Stimulated activated CD8-positive, alpha-beta memory T cell treated with anti-CD3 and anti-CD28 coated beads, Interleukin-7, amount 100 ng/mL, for 4 hours (primary cell): ENCODE measurements at places on chromosomes 11 and 22.

DNA sequence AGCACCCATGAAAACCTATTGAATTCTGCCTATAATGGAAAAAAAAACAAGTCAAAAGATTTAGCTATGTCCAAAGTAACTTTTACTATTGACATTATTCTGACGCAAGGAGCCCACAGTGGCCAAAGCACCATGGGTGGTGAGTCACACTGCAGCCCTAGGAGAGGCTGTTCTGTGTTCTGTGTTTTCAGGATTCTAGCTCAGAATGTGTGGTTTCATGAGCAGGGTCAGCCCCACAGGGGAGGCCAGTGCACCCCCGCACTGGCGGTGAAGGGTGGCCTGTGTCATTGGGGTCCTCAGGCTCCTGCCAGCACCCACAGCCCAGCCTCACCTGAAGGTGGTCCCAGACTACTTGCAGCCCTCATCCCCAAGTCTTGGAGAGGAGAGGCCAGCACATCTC, 112.2 kb downstream of the BRD1 start:
- no peak for DNase-seq

DNA sequence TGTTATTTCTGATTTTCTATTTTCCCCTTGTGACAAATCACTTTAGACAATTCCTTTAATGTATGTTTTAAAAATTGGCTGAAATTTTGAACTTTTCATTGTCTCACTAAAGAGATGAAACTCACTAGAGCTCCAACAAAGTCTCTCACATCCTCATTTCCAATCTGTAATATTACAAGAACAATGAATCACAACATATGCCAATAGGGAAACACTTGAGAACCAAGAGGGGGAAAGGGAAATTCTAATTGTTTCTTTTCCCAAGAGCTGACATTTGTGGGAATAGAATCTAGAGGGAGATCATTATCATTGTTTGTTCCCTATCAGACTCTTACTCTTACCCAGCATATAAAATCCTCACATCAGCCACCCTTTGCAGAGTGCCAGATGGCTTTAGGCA, 28.2 kb downstream of the OR10D3 start:
- no peak for DNase-seq

DNA sequence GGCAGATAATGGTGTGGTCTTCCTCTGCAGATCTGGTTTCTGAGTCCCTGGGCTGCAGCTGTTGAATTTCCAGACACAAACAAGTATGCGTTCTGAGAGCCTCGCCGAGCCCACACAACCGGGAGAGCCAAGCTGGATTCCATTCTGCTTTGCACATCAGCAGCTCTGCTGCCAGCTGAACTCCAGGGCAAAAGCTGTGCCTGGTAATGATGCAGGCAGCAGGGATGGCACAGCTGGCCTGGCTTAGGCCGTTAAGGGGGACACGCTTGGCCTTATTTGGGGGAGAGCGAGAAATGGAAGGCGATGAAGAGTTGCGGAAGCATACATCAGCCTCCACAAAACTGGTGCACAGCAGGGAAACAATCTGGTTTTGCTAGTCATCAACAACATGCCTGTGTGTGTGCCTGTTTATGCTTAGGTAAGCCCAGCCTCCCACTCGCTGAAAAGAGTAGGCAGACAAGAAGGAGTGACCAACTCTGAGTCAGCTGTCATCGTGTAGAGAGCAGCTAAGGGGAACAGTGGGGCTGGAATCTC, 25.1 kb downstream of the ADAMTS8 start:
- no peak for DNase-seq

DNA sequence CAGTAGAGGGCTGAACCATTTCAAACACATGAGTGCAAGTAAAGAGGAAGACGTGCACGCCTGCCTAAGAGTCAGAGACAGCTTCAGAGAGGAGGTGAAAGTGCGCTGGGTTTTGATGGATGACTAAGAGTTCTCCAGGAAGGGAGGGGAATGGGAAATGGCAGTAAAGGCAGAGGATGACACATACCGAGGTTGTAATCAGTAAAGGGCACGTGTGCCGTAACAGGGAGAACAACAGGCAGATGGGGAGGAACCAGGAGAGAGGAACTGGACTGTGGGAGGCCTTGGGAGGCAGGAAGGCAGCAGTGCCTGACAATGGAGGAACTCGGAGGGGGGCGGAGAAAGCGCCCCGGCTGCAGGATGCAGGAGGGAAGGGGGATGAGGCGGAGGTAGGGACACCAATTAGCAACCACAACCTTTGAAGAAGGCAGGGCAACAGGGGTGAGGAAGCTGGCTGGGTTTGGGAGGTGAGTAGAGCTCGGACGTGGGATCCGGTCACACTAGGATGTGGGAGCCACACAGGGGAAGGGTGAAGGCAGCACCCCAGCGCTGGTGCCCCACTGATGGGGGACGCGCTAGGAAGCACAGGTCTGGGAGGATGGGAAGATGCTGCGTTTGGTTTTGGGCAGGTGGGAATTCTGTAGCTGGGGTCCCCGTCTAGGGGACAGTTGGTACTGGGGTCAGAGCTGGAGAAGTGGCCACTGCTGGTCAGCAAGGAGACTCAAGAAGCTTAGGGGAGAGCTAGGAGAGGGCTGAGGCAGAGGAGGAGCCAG, 67.4 kb downstream of the SCUBE1 start:
- no peak for DNase-seq

- no peak for DNase-seq
Measured at GRCh38 chr11:105740164-105740903, 130.5 kb downstream of the GRIA4 start.

GRCh38 chr11:32870676-32871075, 21.9 kb upstream of the QSER1 start:
- DNase-seq: no peak

DNA sequence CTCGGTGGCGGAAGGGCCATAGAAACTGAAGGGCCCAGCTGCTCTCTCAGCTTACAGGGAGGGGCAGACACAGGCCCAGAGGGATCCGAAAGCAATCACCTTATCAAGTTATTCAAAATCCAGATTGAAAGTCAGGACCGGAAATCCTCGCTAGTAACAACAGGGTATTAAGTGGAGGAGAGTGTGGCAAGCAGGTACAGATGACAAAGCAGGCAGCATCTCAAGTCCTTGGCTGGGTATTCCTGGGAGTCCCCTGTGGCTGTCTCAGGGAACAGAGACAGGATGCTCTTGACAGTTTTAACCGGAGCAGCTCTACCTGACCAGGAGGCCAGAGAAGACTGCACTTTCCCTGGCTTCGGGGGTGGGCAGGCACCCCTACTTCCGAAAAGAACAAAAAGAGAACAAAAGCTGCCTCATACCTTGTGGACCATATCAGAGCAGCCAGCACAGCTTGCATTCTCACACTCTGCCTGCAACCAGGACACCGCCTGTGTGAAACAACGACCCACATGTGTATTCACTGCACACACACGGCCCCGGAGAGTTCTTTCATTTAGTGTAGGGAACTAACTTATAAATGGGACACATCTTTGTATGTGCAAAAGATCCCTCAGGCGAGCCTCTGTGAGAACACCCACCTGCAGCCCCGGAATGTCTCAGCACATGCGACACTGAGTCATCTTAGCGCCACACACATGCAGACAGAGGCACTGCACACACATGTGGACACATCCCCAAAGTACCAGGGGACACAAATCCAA, 78.3 kb downstream of the MICAL3 start:
- no peak for DNase-seq

GRCh38 chr11:86898689-86899088, 56.5 kb downstream of the FZD4 start:
- DNase-seq: no peak

GRCh38 chr11:128549256-128549944, 38.0 kb downstream of the ETS1 start:
- DNase-seq: no peak

DNA sequence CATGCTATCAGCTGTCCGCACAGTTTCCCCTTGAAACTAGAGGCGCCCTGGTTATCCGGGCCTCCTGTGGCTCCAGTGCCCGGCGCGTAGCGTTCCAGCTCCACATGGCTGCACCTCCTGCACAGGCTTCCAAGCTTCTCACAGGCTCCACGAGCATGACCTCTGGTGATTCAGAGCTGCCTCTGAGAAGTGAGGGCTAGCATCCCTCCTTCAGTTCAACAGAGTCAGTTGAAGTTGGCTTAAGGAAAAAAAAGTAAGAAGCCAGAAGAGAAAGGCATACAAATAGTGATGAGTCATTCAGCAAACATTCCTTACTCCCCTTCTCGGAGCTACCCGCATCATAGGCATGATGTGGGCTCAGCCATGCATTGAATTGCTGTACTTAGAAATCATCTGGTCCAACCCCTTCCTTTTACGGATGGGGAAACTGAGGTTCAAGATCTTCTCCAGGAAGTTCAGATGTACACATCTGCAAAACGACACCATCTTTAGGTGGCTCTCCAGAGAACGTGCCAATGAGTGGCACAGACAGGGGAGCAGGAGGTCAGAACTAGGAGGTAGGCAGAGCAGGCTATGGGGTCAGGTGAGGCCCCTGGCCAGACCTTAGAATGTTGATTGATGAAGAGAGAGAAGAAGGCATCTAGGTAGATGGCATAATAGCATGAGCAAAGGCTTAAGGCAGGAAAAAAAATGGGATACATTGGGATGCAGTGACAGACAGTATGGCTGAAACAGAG, 216.3 kb upstream of the TBCEL start:
- DNase-seq: no peak

- DNase-seq: no peak
Measured at GRCh38 chr11:44583353-44583669, 17.8 kb downstream of the CD82 start.

DNA sequence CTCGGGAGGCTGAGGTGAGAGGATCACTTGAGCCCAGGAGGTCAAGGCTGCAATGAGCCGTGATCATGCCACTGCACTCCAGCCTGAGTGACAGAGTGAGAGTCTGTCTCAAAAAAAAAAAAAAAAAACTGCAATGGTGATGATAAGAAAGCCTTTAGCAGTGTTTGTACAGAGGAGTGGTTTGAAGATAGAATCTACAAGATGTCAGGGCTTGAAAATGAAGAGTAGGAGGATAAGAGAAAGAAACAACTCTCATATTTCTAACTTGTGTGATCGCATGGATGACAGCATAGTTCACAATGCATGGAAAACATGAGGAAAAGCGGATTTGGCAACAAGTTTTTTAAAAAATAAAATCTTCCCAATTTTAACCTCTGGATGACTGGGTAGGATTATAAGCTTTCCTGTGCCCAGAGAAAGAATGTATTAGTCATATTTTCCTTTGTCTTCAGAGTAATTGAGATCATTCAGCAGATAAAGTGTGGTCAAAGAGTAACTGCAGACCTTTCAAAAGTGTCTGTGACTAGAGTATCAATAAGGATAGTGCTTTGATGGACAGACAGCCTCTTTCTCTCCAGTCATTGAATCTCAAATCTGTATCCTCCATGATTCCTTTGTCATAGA, 328.1 kb downstream of the CASP12 start:
- DNase-seq: no peak

DNA sequence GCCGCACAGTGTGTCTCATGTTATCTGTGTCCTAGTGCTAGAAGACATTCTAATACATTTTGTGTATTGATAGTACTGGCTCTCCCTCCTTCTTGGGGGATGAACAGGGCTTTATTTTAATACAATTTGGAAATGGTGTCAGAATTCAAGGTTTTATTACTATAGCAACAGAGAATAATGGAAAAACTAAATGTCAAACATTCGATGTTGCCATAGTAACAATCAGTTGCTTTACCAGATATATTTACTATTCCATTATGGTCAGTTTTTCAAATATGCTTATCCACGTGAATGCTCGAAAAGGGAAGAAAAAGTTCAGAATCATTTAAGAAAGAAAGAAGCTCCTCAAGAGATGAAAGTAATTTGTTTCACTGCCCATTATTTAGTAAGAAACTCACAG, 8.6 kb upstream of the MSANTD4 start:
- no peak for DNase-seq

GRCh38 chr11:567011-567628, 6.3 kb downstream of the RASSF7 start:
- no peak for DNase-seq

GRCh38 chr11:7600205-7600775, 73.0 kb downstream of the CYB5R2 start:
- DNase-seq: no peak

DNA sequence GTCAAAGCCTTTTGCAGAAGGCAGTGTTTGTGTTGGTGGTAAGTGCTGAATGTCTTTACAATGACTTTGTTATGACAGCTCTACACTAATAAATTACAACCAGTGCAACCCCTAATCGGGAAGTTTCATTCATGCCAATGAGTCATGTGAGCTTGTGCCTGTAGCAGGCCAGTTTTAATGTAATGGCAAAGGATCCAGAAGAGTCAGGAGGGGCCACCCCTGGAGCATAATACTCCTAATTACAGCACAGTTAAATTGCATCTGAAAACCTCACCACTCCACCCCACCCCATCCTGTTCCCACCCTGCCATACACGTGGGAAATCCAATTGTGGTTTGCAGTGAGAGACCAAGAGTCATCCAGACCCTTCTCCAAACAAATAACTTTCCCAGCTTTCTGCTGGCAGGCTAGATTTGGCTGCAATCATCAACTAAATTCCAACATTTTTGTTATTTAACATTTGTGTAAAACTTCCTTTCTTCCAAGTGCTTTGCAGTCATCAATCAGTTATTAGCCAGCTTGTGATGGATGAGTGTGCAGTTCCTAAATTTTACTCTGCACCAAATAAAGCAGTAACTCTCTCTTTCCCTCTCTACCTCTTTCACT, 277.3 kb upstream of the FAT3 start:
- no peak for DNase-seq
